ENCODE measurements at places on chromosomes 2 and 18.

DNA sequence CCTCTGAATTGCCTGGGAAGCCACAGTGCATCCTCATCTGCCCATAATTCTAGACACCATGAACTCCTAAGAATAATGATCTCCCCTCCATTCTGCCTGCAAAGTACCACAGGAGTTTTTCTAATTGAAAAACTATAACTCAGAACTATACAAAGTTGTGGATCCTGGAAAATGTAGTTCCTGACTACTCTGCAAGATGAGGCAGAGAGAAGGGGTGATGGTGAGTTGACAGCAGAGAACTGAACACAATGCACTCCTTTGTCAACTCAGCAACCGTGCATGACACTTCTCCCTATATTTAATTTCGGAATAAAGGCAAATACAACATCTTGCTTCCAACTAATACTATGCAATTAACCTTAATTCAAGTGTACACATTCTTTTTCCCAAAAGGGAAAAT lies 471.1 kb upstream of the FAM98A start:
- DNase-seq = no peak

- peak; percentile 29 for DNase-seq
These were observed 155.8 kb downstream of the CDH7 start for GRCh38 chr18:65906621-65907034.

GRCh38 chr2:241261628-241262027 lies 53.8 kb downstream of the HDLBP start:
- no peak for DNase-seq

DNA sequence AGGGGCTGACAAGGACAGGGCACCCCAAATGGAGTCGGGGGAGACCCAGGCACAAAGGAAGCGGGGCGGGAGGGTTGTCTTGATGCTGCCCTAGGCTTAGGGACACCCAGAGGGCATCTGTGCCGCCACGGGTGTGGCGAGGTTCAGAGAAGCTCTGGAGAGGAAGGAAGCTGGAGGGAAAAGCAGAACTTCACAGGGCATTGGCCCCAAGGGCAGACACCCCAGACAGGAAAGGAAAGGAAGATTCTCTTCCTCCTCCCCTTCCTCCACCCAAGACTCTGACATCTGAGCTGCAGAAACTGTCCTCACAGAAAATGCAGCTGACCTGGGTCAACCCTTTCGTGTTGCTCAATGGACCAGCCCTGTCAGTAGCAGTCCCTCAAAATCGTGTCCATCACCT lies 25.6 kb downstream of the DNMT3A start:
- no peak for DNase-seq

DNA sequence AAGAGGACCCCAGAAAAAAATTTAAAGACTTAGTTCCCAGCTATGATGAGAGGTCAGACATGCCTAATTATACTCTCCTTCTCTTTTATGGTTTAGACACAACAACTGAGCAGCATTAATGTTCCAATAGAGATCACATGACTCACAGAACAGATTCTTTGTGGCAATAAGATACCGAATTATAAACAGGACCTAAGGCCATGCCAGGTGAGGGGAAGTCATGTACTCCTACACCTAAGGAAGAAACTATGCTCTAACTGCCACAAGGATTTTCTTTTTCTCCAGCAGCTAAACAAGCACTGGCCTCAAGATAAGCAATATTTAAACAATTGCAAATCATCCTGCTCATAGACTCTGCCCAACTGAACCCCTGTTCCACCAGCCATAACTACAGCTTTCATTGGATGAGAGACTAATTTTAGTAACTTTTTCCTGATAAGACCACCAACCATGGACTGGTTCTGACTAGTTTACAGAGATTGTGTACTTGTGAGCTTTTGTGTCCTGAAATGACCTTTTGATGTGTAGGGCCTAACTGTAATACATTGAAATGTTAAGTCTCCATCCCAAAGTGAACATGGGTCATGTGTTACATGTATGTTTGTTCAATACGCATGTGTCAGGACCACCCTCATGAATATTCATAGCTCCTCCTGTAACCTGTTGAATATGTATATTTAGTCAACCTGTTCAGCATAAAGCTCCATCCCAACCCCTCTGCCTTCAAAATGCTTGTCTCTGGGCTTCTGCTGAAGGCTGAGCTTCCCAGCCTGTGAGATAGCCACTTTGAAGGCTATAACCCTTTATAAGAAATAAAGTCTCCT lies 21.6 kb upstream of the NFE2L2 start:
- no peak for DNase-seq

DNA sequence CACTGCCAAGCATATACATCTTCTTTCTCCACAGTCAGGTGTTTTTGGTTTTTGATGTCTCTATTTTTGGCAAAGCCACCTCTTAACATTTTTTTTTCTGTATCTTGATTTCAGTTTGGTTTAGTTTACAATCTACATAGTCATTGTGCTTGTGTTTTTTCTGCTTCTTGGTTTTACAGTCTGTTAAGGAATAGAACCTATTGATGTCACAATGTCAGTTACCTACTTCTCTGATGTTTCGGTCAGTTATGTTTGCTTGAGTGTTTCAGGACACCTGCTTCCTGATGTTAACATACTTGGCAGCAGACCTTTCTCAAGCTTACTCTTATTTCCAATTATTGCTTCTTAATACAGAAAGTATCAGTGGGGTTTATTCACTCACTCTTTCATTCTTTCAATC lies 253.3 kb downstream of the SPAG16 start:
- no peak for DNase-seq

- no peak for DNase-seq
These were observed 10.9 kb downstream of the POLI start for GRCh38 chr18:54280220-54280569.

GRCh38 chr18:46427216-46427995 lies 229.6 kb downstream of the LOXHD1 start:
- no peak for DNase-seq
